ENCODE measurements at places on chromosomes 2 and 18. TPM values are rescaled to one million over a fixed set of nuclear protein-coding genes. Genes with fewer than 3 reads are reported as not detected.
A peak's percentile ranks its signal among the peaks of the same experiment; 100 is the strongest.

GRCh38 chr18:55144193-55144930 is 185.1 kb upstream of the CCDC68 start:
- no peak for DNase-seq

- no peak for DNase-seq
These were observed 205.7 kb downstream of the TPGS2 start for GRCh38 chr18:36623091-36623490.

- no peak for DNase-seq
These were observed 78.5 kb downstream of the RHOB start for GRCh38 chr2:20525041-20526035.

DNA sequence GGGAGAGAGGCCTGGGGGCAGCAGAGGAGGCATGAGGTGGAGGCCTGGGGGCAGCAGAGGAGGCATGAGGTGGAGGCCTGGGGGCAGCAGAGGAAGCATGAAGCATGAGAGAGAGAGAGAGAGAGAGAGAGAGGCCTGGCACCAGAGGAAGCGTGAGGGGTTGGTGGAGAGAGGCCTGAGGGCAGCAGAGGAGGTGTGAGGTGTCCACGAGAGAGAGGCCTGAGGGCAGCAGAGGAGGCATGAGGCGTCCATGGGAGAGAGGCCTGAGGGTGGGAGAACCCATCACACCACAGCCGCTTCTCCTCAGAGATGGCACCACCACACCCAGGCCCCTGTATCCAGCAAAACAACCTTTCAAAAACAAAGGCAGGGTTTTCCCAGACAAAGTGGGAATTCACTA is 55.7 kb upstream of the KCNG2 start:
- no peak for DNase-seq

GRCh38 chr2:25380023-25380422 is 38.3 kb upstream of the DNMT3A start:
- no peak for DNase-seq

GRCh38 chr2:214577769-214578168 is 166.9 kb downstream of the VWC2L start:
- no peak for DNase-seq

- DNase-seq, result no peak
These were observed 144.4 kb upstream of the REV1 start for GRCh38 chr2:99634234-99634633.

Gene LYG2
- total RNA-seq, result not detected

Gene TUBA3D
- not detected for total RNA-seq

DNA sequence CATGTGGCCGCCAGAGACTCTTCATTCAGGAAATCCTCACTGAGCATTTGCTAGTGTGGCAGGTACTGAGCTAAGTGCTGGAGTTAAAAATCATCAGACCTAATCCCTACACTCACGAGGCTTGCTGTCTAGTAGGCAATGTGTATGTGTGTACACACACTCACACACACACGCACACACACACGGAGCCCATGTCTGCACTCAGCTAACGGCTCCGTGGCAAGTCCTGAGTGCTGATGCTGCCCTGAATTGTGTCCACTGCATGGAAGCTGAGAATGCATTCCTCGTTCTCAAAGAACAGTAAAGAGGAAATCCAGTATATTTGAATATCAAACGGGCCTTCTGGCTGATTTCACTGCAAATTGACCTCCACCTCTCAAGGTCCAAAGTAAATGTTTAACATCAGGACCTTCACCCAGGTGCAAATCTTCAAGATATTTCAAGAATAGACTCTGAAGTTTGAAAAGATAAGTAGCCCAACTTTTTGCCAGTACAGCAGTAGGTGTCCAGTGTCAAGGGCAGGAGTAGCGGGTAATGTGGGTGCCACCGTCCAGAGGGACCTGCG is 136.1 kb upstream of the TTC39C start:
- no peak for DNase-seq

Gene EVA1A
- not detected for total RNA-seq

Gene LHCGR
- total RNA-seq, result not detected

DNA sequence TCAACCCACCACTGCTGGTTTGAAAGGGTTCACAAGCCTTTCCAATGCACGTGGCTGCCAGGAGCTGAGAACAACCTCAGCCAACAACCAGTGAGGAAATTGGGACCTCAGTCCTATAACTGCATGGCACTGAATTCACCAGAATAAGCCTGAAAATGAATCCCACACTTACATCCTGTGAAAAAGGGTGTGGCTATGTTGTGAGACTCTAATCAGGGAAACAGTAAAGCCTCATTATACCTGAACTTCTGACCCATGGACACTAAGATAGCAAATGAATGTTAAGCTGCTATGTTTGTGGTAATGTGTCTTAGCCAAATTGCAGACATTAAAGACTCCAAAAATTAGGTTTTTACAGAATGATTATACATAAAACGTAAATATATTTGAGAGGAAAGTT is 515.8 kb downstream of the IRS1 start:
- DNase-seq, result no peak

DNA sequence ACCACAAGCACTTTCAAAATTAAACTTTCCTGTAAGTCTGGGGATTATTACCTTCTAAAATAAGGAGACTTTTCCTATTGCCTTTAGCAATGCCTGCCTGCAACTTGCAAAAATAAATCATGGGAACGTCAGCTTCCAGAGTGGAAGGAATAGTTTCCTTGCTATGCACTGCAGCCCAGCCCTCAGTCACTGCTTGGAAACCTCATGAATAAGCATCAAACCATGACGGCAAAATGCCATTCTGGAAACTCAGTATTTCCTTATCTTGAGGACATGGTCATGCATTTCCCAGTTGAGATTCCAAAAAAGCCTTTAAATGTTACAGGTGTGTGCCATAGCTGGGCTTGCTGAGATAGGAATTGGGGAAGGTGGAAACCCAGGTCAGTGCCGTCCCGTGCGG is 84.2 kb upstream of the OTOS start:
- DNase-seq, result no peak

Gene SIX2
- not detected for total RNA-seq

DNA sequence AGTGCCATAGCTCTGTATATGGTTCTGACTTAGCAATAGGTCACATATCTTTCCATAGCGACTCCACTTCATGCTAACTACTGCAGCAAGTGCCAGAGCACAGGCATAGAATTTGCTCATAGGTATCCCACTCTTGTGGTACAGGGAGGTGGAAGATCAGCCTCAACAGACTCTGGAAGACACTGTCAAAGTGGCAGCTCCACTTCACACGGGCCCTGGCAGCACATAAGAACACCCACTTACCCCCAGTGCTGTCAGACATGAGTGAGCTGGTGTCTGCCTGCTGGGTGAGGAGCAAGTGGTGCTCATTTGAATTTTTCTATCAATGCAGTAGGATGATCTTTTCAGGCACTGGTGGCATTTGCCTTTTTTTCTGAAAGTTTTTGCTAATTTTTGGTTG is 48.6 kb downstream of the BCL2L11 start:
- no peak for DNase-seq

GRCh38 chr2:175048275-175048674 is 43.1 kb upstream of the CHN1 start:
- no peak for DNase-seq

Gene CFC1
- not detected for total RNA-seq

DNA sequence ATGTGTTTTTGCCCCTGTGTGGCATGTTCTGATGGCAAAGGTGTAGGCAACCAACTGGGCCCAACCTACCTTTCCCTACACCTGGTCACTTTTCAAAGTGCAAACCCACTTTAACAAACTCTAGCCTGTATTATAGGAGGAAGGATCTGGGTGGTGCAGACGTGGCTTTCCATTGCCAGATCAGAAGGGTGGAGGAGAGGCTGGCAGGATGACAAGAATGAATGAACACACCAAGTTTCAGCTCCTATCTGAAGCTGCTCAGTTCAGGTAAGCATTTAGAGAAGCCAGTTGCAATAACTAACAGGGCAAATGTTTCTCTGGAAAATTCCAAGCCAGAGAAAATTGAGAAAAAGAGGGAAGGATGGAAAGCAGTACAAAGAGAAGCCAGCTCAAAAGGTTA is 707 bp upstream of the SERPINB7 start:
- no peak for DNase-seq

- no peak for DNase-seq
These were observed 638.6 kb downstream of the ERBB4 start for GRCh38 chr2:211900000-211900399.

Gene USP40
- 20.6 TPM for total RNA-seq

GRCh38 chr2:44578471-44579093 is 216.8 kb downstream of the CAMKMT start:
- DNase-seq, result no peak

DNA sequence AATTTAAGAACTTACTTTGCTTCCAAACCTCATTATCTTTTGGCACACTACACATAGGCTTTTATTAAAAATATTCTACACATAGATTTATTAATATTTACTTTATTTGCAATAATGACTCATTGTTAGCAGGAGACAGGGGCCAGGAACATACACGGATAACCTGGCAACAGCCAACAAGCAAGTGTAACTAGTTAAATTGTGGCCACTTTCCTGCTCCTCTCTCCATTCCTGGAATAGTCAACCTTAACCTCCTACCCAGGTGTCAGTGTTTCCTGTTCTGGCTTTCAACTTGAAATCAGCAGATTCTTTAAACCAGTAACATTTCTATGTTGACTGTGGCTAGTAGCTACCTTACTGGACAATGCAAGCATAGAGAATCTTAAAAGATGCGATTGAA is 26.5 kb downstream of the ACVR1 start:
- DNase-seq, result no peak

Gene NEU4
- 3.8 TPM for total RNA-seq

GRCh38 chr2:233414777-233415570 is 60.7 kb downstream of the DGKD start:
- DNase-seq, result peak; percentile 70

GRCh38 chr2:197803033-197803444 is 1.4 kb upstream of the PLCL1 start:
- no peak for DNase-seq

Gene ID2
- total RNA-seq, result 247 TPM

- DNase-seq, result no peak
These were observed 12.9 kb upstream of the MARCO start for GRCh38 chr2:118929059-118929458.

Gene TTL
- total RNA-seq, result 21.0 TPM

GRCh38 chr2:185970148-185970852 is 231.7 kb downstream of the FSIP2 start:
- no peak for DNase-seq

DNA sequence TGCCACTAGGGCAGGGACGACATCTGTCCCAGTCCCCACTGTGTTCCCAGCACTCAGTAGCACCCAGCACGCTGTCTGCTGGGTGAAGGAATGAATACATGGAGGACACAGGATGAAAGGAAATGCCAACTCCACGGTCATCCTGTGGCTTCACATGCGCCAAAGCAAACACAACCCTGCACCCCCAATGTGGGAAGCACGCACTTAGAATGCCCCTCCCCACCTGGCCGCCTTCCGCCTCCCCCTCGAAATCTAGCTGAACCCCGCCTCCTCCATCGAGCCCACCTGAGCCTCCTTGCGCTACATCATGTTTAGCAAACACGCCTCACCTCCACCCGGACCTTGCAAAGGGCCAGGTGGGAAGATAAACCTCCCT is 33.9 kb downstream of the ADCY3 start:
- DNase-seq, result no peak

Gene PAIP2B
- 0.78 TPM for total RNA-seq

DNA sequence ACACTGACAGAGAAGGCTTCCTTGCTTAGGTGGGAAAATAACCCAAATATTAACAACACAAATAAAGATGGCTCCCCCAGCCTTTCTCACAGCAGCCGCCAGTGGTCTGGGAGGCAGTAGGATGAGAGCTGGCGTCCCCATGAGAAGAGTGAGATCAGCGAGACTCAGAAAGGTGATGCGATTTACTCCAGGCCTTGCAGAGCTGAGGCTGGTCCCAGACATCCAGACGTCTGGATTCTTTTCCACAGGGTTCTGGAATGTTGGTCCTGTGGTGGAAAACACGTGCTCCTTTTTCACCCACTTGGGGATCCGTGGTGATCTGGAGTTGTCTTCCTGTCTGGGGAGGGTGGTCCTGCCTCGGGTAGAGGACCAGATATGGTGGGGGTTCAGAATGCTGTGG is 190.6 kb downstream of the CTIF start:
- no peak for DNase-seq

GRCh38 chr2:219433666-219434467 is 776 bp upstream of the SPEG start:
- no peak for DNase-seq

GRCh38 chr18:77130229-77131099 is 2.1 kb downstream of the MBP start:
- no peak for DNase-seq
